ENCODE measurements at places on chromosomes 4 and X.

DNA sequence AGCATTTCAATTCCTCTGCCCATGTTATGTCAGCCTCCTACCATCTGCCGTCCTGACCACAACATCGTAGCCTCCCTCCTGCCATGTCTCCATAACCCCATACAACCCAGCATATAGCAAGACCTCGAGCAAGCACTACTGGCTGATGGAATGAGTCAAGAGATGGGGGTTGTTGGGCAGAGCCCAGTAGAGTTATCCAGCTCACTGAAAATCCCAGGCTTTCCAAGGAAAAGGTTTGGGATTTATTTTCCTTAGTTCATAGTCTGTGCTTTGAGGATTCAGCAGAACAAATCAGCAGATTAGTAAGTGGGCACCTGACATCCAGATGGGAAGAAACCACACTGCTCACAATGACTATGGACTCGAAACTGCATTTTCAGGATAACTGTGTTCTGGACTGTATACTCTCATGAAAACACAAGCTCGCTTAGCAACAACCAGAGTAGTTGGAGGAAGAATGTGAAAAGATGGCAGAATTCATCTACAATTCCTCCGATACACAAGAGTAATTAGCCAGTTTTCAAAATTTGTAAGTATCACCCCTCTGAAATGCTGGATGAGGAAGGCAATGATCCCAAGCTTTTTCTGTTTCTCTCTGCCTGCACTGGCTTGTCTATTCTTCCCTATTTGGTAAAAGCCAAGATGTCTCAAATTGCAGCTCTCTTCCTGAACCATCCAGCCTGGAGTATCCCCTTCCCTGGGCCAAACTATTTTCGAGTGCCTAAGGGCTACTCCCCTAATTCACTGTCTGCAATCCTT is 186.2 kb upstream of the TBL1X start:
- DNase-seq: no peak

GRCh38 chr4:27010334-27010940 is 149.8 kb downstream of the STIM2 start:
- DNase-seq: peak; percentile 43

GRCh38 chr4:6676722-6677558 is 16.7 kb upstream of the S100P start:
- no peak for DNase-seq

- no peak for DNase-seq
Observed at GRCh38 chrX:153845842-153846241, 15.5 kb upstream of the PDZD4 start.

DNA sequence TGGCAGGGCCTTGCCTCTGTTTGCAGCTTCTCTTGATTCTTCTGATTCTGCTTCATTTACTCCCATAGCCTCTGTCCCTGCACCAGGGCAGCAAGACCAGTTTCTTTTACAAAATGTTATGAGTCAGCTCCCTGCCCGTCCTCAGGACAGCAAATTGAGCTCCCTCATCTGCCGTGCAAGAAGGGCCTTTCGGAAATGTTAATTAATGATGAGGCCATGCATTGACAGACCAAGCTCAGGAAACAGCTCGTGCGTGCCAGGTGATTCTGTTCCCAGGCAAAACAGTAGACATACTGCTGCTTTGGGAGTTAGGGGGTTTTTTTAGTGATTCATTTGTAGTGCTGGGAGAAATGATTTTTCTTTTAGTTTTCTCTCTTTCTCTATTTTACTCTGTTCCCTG is 231.7 kb downstream of the FBXW7 start:
- DNase-seq: no peak

DNA sequence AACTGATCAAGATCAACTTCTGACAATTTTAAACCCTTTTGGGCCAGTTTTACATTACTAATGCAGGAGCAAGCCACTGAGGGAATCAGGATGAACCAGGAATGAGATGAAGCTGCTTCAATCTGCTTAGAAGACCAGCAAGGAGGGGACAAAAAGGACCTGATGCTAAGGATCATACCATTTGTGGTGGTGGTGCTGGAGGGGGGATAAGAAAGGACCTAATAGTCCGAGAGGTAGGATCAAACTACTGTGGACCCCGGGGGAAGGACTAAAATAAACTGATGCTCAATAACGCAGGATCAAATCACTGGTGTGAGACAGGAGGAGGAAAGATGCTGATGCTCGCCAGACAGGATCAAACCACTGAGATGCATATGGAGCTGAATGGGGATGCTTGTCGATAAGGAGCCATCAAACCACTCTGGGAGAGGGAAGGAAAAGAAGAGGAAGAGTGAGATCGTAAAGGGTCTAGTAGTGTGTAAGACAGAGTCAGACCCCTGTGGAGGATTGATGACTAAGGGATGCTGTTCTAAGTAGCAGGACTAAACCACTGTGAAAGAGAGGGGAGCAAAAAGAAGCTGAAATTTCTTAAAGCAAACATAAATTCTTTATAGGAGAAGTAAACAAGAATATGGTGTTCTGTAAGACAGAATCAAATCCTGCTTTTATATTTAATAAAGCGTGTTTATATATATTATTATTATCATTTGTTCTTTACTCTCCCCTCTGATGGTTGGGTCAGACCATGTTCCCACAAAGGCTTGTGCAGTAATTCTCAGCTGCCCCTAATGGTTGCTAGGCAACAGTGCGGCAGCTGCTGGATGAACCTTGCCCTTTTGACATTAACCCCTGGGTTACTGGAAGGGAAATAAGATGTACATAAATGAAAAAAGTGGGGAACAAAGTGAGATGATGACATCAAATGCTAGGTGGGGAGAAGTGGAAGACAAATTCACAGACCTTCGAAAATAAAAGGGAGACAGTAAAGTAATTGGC is 432.5 kb upstream of the FGF16 start:
- DNase-seq: no peak

All from stimulated activated CD4-positive, alpha-beta T cell treated with anti-CD3 and anti-CD28 coated beads, Interleukin-15, amount 100 ng/mL, for 48 hours (primary cell).